SW480 (cell line): ENCODE measurements at places on chromosomes 7 and 10.

GRCh38 chr10:119306514-119306951 is 99.2 kb downstream of the GRK5 start:
- DNase-seq = no peak

- peak; percentile 83 for DNase-seq
Measured at GRCh38 chr10:114026189-114027040, 17.3 kb upstream of the ADRB1 start.

GRCh38 chr10:24821986-24822385 is 98.3 kb upstream of the ARHGAP21 start:
- DNase-seq = peak; percentile 22

DNA sequence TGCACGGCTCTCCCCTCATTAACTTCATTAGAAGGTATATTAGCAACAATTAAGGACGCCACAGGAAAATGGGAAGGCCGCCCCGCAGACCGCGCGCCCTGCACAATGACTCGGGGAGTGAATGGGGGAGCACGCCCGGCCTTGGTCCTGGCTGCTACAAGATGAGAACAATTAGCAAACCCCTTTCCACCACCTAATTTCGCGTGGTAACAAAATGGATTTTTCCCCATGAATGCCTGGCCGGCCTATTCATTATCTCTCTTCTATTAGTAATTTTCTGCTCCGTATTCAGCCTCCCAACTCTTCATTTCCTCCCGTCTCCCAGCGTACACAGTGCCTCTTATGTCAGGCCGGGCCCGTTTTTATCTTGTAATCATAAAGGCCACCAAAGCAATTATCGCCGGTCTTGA is 346.9 kb downstream of the DNAJB6 start:
- no peak for DNase-seq

DNA sequence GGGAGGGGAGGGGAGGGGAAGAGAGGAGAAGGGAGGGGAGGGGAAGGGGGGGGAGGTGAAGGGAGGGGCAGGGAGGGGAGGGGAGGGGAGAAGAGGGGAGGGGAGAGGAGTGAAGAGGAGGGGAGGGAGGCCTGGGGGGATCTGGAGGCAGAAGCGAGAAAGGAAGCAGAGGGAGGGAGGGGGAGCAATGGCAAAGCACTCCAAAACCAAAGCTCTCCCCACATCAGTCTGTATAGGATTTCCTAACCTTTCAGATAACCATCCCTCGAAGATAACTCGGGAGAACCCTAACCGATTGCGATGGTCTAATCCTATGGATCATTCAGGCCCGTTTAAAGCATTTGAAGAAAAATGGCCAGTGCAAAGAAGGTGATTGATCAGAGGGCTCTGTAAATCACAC is 19.0 kb downstream of the EBF3 start:
- DNase-seq = no peak

- DNase-seq = no peak
Measured at GRCh38 chr10:42648512-42648911, 10.1 kb upstream of the ZNF33B start.

DNA sequence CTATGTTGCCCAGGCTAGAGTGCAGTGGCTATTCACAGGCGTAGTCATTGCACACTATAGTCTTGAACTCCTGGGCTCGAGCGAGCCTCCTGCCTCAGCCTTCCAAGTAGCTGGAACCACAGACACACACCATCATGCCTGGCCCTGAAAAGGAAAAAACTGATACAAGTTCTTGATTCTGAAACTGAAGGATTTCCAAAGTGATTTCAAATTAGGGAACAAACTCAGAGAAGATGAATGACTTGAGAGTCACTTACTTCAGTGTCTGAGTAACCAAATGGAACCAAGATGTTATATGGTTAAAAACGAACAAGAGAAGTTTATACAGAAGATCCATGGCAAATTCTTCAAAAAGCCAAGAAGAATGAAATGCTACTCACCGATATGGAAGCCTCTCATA is 14.4 kb downstream of the CWF19L1 start:
- DNase-seq = no peak

GRCh38 chr10:94363251-94363565 is 469 bp upstream of the NOC3L start:
- DNase-seq = no peak

DNA sequence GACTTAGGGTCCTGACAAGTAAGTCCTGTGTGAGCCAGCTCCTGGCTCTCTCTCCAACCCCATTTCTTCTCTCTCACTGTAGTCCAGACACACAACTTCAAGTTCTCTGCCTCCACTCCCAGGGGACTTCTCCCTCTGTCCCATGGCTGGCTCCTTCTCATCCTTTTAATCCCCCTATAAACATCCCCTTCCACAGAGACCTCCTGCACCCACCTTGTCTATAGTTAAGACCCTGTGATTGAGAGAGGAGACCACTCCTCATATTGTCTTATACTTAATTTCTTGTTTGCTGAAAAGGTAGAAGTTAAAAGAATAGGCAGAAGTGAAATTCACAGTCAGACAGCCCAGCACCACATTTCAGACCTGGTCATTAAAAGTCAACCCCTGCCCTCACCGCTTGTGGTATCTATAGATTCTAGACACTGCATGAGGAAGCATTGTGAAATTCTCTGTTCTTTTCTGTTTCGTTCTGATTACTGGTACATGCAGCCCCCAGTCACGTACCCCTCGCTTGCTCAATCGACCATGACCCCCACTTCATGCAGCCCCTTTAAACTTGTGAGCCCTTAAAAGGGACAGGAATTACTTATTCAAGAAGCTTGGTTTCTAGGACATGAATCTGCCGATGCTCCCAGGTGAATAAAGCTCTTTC is 125.6 kb upstream of the FRMD4A start:
- no peak for DNase-seq

DNA sequence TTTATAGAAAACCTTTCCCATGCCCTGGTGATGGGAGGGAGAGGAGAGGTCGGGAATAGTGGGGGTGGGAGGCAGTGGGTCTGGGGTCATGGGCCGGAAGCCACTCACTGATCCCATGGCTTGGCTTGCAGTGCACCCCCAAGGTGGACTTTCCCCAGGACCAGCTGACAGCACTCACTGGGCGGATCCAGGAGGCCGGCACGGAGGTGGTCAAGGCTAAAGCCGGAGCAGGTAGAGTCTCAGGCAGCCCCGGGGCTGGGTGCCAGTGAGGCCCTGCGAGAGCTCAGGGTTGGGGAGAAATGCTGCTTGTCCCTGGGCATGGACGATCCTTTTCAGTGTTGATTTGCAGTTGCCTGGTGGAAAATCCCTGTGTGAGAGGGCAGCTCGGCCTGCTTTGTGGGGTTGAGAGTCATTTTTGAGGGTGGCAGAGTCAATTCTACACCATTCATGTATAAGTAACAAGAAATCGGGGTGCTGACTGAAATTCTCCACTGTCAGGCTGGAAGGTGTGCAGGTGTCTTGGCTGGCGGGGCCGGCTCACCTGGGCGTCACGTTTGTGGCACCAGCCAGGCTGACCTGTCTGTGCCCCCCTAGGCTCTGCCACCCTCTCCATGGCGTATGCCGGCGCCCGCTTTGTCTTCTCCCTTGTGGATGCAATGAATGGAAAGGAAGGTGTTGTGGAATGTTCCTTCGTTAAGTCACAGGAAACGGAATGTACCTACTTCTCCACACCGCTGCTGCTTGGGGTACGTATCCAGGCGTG is 16.5 kb downstream of the MDH2 start:
- no peak for DNase-seq

DNA sequence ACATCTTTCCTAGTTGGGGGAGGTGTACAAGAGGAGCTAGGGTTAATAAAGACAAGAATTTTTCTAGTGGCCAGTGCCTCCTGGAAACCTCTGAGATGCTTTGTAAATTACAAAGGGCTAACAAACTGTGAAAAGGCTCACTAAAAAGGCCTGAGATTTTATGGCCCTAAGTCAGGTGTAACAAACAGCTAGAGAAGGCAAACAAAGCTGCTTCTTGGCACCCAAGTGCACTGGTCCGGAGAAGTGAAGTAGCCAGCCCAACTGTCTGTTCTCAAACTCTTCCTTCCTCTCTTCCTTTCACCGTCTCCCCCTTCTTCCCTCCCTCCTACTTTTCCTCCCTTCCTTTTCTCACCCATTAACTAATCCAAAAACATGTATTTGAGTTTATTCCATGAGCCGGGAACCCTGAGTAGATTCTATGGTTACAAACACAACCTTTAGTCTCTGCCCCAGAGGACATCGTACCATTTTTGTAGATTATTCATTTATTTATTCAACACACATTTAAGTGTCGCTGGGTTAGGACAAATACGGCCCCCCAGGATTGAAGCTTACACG is 143.4 kb upstream of the PCGF5 start:
- DNase-seq = no peak

DNA sequence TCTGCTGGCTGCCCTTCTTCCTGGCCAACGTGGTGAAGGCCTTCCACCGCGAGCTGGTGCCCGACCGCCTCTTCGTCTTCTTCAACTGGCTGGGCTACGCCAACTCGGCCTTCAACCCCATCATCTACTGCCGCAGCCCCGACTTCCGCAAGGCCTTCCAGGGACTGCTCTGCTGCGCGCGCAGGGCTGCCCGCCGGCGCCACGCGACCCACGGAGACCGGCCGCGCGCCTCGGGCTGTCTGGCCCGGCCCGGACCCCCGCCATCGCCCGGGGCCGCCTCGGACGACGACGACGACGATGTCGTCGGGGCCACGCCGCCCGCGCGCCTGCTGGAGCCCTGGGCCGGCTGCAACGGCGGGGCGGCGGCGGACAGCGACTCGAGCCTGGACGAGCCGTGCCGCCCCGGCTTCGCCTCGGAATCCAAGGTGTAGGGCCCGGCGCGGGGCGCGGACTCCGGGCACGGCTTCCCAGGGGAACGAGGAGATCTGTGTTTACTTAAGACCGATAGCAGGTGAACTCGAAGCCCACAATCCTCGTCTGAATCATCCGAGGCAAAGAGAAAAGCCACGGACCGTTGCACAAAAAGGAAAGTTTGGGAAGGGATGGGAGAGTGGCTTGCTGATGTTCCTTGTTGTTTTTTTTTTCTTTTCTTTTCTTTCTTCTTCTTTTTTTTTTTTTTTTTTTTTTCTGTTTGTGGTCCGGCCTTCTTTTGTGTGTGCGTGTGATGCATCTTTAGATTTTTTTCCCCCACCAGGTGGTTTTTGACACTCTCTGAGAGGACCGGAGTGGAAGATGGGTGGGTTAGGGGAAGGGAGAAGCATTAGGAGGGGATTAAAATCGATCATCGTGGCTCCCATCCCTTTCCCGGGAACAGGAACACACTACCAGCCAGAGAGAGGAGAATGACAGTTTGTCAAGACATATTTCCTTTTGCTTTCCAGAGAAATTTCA is 1.7 kb downstream of the ADRB1 start:
- DNase-seq = peak; percentile 44

DNA sequence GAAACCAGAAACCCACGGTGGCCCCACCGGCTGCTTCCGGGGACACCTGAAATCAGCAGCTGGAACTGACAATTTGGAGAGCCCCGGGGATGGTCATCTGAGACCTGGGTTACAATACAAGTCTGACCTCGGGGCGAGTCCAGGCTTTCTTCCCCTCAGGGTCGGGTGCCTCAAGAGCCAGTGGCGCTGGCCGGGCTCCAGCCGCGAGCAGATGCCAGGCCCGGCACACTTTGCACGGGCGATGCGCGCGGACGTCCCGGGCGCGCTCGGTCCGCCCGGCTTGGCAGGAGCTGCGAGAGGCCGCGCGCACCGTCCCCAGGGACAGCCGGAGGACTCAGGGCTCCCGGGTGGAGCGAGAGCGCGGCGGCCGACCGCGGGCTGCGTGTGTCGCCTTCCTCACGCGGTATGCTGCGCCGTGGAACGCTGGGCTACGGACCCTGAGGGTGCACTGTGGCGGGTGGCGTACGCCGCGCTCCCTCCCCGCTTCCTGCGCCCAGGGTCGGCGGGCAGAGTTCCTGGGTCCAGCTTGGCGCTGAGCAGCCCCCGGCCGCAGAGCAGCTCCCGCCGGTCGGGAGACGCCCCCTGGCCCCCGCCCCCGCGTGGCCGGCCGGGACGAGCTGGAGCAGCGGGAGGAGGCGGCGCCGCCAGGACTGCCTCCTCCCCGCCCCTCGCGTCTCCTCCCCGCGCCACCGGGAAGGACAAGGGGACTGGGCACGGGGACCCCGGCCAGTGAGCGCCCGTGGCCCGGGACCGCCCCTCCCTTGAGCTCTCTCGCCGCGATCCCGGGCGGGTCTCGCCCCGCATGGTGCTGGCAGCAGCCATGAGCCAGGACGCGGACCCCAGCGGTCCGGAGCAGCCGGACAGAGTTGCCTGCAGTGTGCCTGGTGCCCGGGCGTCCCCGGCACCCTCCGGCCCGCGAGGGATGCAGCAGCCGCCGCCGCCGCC is at the start of gene RBM20:
RBM20 (plus strand) TSS at position 684 of the 945 bp plus-strand sequence; CDS start at position 803, 119 bp downstream.
- DNase-seq = peak; percentile 66
